ENCODE measurements at places on chromosomes 3 and 15.

DNA sequence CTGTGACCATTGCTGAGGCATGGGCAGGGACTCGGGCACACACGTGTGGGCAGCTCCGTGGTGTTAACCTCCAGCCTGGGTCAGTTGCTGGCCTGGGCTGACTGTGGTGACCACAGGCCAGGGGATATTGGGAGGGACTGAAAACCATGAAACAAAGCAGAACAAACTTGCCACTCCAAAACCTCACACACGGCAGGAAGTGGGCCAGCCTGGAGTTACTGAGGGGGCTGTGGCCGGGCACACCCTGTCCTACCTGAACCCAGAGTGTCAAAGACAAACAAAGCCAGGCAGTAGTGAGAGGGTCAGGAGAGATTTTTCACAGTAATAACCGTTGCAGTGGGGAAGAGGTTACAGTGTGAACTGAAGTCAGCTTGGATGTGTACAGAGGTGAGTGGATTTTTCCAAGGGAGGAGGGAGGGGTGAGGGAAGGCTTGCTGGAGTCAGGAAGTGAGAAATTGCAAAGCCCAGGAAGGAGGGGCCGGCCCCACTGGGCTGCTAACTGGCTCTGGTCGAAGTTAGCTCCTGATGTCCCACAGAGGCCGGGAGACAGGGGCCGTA, 40.0 kb upstream of the ATP10A start:
- DNase-seq = no peak

- DNase-seq = no peak
Measured at GRCh38 chr3:154122552-154122911, 1.3 kb downstream of the ARHGEF26 start.

GRCh38 chr3:144058713-144059112, 87.1 kb downstream of the DIPK2A start:
- DNase-seq = no peak

GRCh38 chr3:28868897-28869296, 412.0 kb upstream of the RBMS3 start:
- no peak for DNase-seq

- no peak for DNase-seq
Measured at GRCh38 chr3:98136631-98137030, 6.1 kb downstream of the OR5H1 start.

DNA sequence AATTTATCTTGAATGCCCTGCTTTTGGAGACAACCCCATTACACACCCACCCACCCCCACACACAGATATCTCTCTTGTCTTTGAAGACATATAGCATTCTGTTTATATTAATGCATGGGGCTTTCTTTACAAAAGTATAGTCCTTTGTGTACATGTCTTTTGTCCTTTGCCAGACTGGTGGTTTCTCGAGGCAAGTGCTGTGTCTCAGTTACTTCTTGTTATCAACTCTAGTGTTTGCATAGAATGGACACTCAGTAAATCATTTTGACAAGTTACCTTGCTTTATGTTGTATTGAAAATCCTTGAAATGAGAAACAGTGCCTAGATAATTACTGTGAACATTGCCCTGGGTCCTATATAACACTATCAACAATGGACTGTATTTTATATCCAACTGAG, 33.9 kb downstream of the KBTBD8 start:
- DNase-seq = no peak

DNA sequence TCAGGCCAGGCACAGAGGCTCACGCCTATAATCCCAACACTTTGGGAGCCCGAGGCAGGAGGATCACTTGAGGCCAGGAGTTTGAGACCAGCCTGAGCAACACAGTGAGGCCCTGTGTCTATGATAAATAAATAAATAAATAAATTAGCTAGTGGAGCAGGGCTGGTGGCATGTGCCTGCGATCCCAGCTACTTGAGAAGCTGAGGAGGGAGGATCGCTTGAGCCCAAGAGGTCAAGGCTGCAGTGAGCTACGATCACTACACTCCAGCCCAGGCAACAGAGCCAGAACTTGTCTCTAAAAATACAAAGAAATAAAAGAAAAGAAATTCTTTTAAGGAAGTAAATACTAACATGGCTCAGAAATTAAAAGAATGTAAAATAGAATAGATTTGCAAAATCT, 91.8 kb downstream of the LIPC start:
- DNase-seq = no peak

- no peak for DNase-seq
Measured at GRCh38 chr3:8555113-8555661, 53.6 kb downstream of the LMCD1 start.

- DNase-seq = no peak
Measured at GRCh38 chr3:51703068-51703760, 3.7 kb upstream of the GRM2 start.

GRCh38 chr3:186073641-186074040, 35.2 kb downstream of the ETV5 start:
- DNase-seq = no peak

- DNase-seq = no peak
Measured at GRCh38 chr3:113054552-113054951, 63.8 kb downstream of the GTPBP8 start.

- DNase-seq = peak; percentile 4
Measured at GRCh38 chr3:190862209-190863118, at the start of gene GMNC. Gene GMNC, minus strand, starts transcription at chr3:190862694. Its CDS starts 79 bp downstream, at chr3:190862615.
